ENCODE measurements at places on chromosomes 5 and 9.

- DNase-seq: no peak
These were observed 131.3 kb upstream of the DAP start for GRCh38 chr5:10892147-10892910.

GRCh38 chr9:134196911-134197310 is 32.5 kb upstream of the RNU6ATAC start:
- no peak for DNase-seq

DNA sequence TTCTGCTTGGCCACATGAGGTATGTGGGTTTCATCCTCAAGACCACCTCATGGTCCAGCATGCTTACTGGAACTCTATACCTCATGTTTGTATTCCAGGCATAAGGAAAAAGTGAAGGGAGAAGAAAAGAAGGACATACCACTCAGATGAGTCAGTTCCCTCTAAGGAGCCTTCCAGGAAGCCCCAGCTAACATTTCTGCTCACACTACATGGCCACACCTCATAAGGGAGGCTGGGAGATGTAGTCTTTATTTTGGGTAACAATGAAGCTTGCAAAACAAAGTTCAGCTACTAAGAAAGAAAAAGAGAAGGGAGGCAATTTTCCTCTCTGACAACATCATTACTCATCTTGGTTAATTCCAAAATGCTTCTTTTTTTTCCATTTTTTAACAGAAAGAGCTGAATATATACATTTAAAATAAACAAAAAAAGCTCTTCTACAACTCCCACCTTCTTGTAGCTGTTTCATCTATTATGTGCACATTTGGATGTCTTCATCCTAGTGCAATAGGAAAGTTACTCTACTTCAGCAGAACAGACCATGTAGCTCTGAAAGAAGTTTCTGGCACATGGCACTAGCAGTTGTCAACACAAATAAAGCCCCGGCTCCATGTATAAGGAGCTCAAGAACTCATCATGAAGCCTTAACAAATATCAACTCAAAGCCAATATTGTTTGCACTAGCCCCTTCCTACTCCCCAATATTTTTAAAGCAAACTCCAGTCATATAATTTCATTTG is 123.6 kb upstream of the CCDC112 start:
- no peak for DNase-seq

DNA sequence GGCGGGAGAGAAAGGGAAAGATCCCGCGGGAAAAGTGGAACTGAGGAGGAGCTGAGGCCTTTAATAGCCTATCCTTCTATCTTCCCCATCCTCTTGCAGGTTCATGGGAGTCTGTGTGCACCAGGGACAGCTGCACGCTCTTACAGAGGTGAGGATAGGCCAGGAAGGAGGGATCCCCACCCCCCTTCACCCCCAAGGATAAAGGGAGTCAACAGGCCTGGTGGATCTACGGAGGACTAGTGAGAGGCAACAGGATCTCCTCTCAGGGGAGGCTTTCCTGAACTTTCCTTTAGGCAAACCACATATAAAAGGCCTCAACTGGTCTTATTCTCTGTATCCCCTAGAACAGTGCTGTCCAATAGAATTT is 1.1 kb downstream of the TESK1 start:
- no peak for DNase-seq

DNA sequence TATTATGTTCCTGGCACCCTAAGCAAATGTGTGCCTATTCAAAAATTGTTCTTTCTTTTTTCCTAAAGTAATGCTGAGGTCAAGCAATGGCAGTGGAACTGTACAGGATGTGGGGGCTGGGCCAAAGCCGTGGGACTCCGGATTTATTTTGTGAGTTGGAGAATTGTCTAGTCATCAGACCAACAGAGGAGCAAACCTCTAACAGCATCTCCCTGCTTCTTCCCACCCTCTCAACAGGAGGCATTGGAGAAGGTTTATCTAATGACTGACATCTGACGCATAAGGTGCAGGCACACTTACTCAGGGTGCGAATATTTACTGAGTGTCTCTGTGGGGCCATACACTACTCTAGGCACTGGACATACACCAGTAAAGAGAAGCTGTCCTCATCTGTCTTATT is 38.6 kb downstream of the MARCHF11 start:
- no peak for DNase-seq

- DNase-seq: no peak
These were observed 29.6 kb downstream of the PTTG1 start for GRCh38 chr5:160451281-160451680.
